Panc1 (cell line): ENCODE measurements at places on chromosomes 1 and 21. TPM values are rescaled to one million over a fixed set of nuclear protein-coding genes. Genes with fewer than 3 reads are reported as not detected.

S100A9 gene
- total RNA-seq: 0.44 TPM

DNALI1 gene
- total RNA-seq: 0.36 TPM

OR10J1 gene
- not detected for total RNA-seq

RIIAD1 gene
- not detected for total RNA-seq

FAM78B gene
- 0.41 TPM for total RNA-seq

RUSC1 gene
- 77.9 TPM for total RNA-seq

C1orf174 gene
- total RNA-seq: 41.2 TPM

SPRR2E gene
- total RNA-seq: not detected

SRGAP2C gene
- total RNA-seq: 50.5 TPM

NBPF4 gene
- total RNA-seq: not detected

REN gene
- not detected for total RNA-seq

PDZK1 gene
- total RNA-seq: 2.3 TPM

RBP7 gene
- 28.9 TPM for total RNA-seq

RAB7B gene
- total RNA-seq: 0.05 TPM
